ENCODE measurements at places on chromosomes 2 and 18.

- DNase-seq: no peak
Measured at GRCh38 chr18:2569338-2570207, 1.7 kb downstream of the METTL4 start.

DNA sequence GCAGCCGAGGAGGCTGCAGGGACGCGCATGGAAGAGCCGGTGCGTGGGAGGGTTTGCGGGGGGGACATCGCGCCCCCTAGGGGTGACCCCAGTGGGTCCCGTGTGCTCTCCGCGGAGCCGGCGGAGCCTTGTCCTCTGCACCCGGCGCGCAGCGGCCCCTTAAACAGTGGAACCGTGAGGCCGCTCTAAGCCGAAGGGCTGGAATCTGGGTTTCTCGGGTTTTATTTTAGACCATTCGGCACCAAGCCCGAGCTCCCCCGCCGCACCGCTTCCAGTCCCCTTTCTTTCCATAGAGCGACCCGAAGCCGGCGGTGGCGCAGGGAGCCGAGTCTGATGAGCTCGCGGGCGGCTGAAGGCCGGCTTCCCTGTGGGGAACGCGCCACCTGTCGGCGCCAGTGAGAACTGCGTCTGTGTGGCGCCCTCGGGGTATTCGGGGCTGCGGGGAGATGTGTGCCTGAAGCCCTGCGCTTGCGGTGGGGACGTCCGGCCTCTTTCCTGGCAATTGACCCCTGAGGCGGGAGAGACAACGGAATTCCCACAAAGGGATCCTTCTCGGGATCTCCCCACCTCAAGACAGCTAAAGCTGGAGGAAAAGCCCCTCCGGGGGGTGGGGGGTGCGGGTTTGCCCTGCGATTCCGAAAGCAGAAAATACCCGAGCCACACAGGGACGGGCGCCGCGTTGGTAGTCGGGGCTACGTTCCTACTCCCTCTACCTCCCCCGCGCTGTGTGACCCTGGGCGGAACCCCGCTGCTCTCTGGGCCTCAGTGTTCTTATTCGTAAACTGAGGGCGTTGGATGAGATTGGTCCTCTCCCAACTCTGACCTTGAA, 8.2 kb upstream of the EN1 start:
- peak; percentile 74 for DNase-seq

- no peak for DNase-seq
Measured at GRCh38 chr18:48007955-48008701, 77.7 kb upstream of the SMAD2 start.

DNA sequence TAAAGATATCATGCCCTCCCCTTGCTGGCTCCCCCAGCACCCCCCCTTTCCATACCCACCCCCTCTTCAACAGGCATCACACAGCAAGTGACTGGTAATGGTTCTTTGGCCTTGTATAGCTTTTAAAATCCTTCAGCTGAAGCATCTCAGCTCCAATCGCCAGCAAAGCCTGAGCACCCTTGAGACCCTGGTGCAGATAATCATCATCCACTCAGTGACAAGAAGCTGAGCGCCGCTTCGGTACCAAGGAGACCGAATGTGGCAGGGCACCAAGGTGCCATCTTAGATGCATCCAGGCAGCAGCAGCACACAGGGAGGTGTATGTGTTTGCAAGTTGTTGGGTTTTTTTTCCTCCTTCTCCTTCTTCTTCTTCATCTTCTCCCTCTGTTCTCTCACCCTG, 232.7 kb downstream of the BCL11A start:
- DNase-seq: no peak

DNA sequence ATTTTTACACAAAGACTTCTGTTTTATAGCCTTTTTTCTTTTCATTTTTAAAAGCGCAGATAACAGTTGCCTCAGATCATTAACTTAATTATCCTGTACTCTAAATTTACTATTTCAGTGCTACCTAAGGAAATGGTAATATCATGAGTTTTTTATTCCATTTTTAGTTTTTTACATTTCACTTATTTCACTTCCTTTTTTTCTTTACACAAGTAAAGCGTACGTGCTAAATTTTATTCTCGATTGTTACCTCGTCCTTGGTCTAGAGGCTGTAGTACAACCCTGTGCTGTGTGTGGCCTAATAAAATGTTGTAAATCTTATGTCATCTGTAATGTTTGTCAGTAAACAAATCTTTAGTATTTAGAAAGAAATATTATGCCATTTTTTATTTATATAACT, 49.2 kb downstream of the CRIM1 start:
- DNase-seq: no peak

- DNase-seq: no peak
Measured at GRCh38 chr2:83233326-83233725, 1225.8 kb downstream of the SUCLG1 start.

DNA sequence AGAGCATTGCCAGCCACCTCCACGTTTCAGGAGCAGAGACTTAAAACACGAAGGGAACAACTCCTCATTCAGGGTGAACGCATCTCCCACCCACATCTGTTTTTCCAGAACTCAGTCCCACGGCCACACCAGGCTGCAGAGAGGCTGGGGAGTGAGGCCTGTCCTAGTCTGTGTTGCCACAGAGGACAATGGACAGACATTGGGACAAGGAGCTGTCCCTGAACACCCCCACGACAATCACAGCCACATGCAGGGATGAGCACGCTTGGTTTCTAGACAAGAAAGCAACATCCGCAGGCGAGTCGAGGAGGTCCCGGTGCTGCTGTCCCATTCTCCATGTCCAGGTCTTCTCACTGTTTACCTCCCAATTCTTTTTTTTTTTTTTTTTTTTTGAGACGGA, 167.4 kb downstream of the EIPR1 start:
- DNase-seq: no peak

DNA sequence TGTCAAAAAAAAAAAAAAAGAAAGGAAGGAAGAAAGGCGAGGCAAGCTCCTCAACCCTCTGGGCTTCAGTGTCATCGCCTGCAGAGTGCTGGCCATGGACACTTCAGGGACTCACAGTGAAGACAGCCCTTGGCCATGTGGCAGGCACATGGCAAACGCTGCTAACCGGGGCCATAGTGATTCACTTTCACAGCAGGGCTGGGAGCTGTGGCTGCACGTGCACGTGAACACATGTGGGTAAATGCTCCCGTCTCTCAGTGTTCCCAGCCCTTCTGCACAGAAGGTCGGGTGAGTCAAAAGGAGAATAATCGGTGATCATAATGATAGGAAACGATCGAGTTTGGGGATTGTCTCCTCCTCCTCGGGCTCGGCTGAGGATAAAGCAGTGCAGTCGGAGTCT, 46.1 kb upstream of the UBE2F start:
- DNase-seq: no peak

- DNase-seq: no peak
Measured at GRCh38 chr2:189602233-189602632, 21.6 kb upstream of the SLC40A1 start.

DNA sequence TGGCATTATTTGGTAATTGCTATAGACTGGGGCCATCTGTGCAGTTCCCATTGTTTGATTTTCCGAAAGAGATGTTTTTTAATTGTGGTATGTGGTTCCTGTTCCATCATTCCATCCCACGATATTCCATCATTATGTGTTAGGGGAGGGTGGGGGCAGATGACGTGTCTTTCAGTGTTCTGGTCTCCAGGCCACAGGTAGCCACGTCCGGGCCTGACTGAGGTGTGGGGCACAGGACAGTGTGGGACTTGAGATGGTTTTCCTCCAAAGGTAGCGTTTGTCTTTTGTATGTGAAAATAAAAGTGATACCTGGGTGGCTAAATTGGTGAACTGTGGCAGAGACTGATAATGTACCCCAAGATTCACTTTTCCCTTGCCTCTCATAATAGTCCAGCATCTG, 192.2 kb upstream of the HAAO start:
- no peak for DNase-seq

DNA sequence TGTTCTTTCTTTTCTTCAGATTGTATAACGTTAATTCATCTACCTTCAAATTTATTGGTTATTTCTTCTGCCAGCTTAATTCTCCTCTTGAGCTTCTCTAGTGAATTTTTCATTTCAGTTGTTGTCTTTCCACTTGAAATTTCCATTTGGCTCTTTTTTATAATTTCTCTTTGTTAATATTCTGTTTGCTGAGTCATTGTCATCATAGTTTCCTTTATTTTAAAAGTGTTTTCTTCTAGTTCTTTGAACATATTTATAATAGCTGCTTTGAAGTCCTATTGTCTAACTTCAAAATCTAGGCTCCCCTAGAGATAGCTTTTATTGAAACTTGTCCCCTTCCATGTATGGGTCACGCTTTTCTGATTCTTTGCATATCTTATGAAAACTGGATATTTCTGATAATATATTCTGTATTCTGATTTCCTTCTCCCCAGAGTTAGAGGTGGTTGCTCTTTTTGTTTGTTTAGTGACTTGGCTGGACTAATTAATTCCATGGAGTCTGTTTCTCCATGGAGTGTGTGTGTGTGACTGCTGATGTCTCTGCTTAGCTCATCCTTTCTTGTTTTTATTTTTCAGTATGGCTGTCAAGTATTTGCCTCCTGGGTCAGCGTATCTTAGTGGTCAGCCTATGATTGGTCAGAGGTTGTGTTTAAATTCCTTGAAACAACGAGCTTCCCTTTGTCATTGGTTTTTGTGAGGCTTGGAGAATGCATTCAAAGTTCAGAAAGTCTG, 47.6 kb downstream of the DIS3L2 start:
- DNase-seq: no peak

DNA sequence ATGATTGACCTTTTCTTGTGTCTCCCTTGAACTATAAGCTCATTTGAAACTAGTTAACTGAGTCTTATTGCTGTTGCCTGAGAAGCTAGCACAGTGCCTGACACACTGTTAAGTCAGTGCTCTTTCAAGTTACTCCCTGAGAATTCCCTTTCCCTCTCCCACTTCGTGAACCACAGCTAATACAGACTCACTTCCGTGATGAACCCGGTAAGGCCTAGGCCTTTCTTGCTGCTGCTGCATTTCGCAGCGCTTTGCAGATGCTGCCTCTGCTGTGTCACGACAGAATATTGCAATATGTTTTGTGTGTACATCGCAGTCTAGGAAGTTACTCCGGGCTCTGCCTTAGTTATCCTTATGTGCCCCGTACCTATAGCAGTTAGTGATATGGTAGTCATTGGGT, 42.8 kb downstream of the LIMS1 start:
- no peak for DNase-seq

Data from activated naive CD8-positive, alpha-beta T cell treated with anti-CD3 and anti-CD28 coated beads, Interleukin-2, amount 50 U/mL, for 16 hours (primary cell).